ENCODE measurements at places on chromosomes 7 and 10.

DNA sequence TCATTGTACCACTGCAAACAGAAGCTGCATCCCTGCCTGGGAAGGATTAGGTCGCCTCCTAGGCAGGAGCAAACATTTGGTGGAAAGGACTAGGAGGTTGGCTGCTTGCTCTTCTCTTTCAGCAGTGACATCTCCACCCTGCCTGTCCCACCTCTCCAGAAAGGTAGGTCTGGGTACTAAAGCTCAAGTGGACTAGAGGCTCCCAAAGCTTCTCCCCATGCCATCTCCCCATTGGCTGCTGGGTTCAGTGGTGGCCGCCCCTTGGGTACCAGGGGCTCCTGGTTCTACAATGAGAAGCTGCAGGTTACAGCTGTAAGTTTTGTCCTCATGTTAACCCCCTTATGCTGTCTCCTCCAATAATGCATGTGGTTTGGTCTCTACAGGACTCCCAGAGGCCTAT lies 180.7 kb upstream of the MKI67 start:
- no peak for DNase-seq

- no peak for DNase-seq
Observed at GRCh38 chr10:52915391-52915790, 142.8 kb upstream of the MBL2 start.

DNA sequence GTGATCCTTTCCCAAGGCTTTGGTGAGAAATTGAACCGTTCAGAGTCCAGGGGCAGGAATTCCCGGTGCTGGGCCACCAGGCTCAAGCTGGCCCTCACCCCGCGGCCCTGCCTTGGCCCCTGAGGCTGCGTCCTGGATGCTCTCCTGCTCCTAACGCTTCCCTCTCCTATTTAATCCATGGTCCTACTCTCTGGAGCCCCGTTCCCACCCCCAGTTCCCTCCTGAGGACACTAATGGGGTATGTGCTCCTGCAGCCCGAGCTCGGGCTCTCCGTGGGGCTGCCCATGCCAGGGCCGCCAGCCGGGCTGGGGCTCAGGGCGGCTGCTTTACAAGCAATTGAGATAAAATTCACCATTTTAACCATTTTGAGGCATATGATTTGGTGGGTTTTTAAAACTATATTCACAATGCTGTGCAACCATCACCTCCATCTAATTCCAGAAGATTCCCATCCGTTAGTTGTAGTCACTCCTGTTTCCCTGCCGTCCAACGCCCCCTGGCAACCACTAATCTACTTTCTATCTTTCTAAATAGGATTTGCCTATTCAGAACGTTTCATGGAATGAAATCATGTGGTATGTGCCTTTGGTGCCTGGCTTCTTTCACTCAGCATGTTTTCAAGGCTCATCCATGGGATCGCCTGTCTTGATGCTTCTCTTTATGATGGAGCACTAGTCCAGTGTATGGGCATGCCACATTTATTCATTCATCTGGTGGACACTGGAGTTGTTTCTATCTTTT lies 33.0 kb downstream of the ADAMTS14 start:
- DNase-seq: no peak

DNA sequence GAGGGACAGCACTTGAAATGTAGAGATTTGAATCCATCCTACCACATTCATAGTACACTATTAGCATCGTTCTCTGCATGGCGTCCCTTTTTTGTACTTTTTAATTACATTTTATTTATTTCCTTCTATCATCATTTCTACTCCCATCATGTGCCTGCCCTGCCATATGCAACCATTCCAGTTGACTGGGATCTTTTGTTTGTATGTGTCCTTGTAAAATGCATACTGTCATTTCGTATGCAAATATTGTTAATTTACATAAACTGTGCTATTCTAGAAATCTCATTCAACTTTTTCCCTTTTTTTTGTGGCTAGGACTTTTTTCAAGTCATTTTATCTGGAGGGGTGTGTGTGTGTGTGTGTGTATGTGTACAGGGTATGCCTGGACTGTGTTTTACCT lies 57.9 kb downstream of the RAB11FIP2 start:
- DNase-seq: no peak

DNA sequence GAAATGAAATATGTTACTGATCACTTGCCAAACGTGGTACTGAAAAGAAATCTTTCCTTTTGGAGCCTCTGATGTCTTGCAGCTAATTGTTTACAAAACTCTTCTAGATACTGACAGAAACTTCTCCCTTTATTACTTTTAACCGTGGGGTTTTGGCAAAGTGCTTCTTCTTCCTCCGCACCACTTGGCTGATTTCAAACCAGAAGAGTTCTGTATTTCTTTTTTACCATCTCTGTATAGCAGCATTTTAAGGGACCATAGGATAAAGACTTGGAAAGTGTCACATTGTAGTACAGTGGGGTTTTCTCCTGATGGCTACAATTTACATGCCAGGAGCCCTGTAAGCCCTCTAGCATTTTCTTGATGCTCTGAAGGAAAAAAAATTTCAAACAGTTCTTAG lies 21.9 kb upstream of the CREB5 start:
- no peak for DNase-seq

DNA sequence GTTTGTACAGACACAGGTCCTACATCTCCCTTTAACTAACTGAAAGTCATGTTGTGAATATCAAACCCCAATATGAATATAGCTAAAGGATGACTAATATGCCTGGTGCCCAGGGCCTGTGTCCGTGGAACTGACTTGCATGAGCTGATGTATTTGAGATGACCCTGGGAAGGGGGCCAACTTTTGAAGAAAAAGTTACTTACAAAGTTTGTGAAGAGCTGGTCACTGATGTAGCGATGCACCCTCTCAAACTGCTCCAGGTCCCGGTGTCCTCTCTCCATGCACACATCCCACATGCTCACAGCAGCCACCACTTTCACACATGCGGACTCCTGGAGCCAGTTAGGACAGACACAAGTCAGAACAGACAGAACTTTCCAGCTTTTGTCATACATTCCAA lies 106.2 kb downstream of the ABCC2 start:
- DNase-seq: no peak

DNA sequence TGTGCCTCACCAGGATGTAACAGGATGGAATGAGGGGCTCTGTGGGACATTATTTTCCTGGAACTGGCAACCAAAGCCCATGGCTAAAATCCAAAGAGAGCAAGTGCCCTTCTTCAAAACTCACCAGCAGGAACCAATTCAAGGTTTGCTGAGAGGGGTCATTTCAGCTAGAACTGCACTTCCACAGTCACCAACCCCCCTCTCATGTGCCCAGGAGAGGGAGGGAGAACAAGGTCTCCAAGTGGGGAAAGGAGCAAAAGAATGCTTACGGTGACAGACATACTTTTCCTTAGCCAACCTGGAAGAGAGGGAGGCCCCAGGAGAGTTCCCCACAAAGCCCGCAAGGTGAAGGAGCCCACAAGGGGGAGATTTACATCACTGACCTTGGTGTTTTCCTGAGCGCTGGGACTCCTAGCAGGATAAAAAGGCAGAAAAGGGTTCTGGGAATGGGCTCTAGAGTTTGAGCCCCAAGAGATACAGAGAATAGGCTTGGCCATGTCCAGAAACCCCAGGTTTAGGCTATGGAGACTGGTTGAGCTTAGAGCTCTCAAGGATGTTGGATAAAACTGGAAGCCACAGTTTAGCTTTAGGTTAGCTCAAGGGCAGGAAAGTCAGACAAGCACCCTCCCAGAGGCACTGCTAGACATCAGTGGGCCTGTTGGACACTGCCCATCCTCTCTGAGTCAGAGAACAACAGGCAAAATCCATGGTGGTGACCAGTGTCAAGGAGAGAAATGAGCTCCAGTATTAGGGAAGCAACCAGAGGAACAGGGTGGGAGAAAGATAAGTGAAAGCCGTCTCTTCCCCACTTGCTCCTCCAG lies 63.9 kb upstream of the GHITM start:
- DNase-seq: no peak

DNA sequence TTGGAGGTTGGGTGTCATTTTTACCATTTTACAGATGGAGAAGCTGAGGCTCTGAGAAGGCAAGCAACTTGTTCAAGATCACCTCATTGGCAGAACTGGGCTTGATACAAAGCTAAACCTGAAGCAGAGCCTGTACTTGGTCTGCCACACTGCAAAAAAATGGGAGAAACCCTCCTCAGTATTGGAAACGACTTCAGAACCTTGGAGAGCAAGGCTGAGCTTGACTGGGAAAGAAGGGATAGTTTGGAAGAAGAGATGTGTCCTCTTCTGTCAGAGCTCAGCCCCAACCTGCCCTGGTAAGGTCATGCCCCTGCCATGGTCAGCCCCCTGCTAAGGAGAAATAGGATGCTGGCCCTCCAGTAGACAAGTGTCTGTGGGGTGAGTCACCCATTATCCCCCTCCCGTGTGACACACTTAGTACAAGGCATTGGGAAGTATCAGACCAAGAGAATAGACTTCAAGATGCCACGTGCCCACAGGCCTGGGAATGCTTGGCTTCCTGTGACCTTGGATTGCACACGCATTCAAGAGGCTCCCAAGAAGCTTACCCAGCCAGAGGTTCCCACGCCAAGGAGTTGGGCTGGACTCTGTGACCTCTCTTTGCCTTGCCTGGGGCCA lies 56.2 kb upstream of the SMNDC1 start:
- no peak for DNase-seq

DNA sequence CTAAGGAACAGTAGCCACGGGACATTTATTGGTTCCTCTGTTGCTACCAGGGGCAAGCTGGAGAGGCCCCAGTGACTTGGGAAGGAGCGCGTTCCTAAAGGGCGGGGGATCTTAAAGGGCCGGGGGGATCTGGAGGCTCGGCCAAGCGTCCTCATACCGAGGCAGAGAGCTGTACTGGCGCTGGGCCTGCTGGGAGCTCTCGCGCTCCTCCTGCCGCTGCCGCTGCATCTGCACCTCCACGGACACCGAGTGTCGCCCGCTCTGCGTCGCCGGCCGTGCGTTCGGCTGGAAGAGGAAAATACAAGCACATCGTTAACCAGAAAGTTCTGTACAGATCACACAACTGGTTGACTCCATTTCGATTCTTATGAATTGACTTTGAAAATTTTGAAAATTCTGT lies 695.6 kb downstream of the PARD3 start:
- DNase-seq: no peak

GRCh38 chr10:129970465-129971364 lies 6.6 kb upstream of the EBF3 start:
- DNase-seq: no peak

DNA sequence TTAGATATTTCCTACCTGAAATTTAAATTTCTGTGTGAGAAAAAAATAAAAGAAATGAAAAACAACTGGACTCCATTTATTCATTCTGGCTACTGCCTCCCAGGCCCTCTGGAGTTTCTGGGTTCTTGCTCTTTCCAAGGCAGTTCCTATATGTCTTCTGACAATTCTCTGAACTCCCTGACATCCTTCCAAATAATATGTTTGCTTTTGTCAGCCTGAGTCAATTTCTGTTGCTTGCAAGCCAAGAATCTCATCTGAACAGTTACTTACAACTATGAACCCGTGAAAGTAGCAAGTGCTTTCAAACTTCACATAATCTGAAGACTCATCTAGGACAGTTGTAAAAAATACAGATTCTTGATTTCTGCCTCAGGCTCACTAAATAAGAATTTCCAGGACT lies 216.7 kb upstream of the NPVF start:
- no peak for DNase-seq

DNA sequence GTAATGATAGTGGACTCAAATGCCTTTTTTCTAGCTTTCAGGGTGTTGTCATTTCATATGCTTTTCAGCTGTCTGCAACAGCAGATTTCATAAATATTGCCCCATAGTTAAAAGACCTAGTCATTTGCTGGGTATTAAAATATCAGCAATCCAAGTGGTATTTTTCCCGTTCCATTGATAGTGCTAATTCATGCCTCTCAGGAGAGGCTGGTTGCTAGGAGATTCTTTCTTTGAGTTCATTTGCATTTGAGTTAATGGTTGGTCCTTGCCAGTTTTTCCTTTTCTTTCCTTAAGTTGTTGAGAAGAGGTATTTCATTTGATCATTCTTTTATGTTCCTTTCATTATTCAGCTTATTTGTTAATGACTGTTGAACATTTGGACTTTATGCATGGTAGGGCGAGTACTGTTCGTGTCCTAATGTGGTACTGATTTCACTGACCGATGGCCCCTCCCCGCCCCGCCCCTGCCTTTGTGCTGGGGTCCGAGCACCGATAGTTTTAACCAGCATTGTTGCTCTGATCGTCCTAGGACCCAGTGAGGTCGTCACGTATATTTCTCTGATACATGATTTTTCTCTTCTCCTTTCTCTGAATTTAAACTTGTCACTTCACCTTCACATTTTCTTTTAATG lies 128.6 kb downstream of the CCNY start:
- DNase-seq: no peak

DNA sequence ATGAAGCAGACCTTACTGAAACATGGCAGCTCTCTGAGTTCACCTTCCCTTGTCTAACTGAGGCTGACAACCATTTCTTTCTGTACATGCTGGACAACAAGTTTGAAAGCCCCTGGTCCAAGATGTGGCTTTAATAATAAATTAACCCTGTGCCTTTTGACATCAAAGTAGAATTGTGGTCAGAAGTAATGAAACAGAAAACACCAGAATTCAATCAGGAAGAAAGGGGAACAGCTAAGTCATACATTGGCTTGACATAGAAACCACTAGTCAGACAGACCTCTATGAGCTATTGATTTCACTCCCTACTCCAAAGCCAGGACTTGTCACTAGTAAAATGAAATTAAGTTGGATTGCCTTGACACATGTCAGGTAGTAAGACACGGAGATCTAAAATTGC lies 175.2 kb upstream of the ASAH2 start:
- no peak for DNase-seq

Data from stimulated activated naive CD4-positive, alpha-beta T cell (primary cell).